Stimulated activated CD4-positive, alpha-beta T cell treated with anti-CD3 and anti-CD28 coated beads, Interleukin-4, amount 100 ng/mL, for 4 hours (primary cell): ENCODE measurements at places on chromosomes 5 and 9.
A peak's percentile ranks its signal among the peaks of the same experiment; 100 is the strongest.

DNA sequence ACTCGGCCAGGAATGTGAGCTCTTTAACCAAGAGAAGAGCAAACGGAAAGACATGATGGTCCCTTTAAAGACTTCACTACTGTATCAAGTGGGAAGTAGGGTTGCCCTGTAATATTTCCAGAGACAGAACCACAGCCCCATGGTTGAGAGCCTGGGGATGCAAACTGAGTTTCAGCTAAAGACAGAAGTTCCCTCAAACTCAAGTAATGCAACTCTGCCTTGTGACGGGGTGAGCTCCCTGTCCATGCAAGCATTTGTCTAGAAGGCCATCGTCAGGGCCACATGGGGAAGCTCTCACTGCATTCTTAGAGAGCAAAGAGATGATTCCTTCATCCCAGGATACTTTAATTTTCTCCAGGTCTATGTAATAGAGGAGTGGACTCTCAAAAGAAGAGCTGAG lies 82.8 kb downstream of the INSYN2B start:
- DNase-seq, result no peak

GRCh38 chr9:96107436-96107835 lies 194.5 kb downstream of the HSD17B3 start:
- DNase-seq, result no peak

GRCh38 chr5:57551251-57551650 lies 68.6 kb upstream of the ACTBL2 start:
- DNase-seq, result no peak

DNA sequence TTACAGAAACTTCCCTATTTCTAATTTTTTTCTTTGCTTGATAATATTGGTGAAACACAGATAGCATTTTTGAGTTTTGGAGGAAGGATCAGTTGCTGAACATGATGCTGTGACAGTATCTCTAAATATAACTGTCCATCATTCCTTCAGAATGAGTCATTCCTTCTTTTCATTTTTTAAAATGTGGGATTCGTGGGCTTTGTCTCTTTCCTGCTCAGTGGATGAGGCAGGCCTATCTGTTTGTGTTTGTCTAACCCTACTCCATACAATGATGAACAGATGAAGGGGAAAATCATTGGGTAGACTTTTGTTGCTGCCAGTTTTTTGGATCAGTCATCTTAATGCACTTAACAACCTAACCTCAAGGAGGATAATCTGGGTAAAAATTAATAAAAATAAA lies 15.7 kb upstream of the OR13C8 start:
- DNase-seq, result no peak

- peak; percentile 72 for DNase-seq
Measured at GRCh38 chr9:127199001-127199791, 65.4 kb upstream of the GARNL3 start.

DNA sequence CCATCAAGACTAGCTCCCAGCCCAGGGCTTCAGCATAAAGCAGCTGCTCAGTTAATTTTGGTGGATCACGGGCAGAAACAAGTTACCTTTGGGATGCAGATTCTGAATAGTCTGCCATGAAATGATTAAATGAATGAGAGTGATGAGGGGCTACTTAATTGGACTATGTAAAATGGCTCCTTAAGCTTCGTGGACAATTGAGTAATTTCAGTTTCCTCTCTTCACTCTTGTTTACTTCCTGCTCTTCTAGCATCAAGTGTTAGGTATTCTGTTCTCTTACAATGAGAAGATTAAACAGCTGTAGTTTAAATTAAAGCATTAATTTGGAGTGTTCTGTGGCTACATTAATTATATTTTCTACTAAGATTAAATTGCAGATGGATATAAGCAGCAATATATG lies 28.1 kb downstream of the PIK3R1 start:
- no peak for DNase-seq

GRCh38 chr9:121567500-121568342 lies 68.1 kb upstream of the GGTA1 start:
- DNase-seq, result no peak

DNA sequence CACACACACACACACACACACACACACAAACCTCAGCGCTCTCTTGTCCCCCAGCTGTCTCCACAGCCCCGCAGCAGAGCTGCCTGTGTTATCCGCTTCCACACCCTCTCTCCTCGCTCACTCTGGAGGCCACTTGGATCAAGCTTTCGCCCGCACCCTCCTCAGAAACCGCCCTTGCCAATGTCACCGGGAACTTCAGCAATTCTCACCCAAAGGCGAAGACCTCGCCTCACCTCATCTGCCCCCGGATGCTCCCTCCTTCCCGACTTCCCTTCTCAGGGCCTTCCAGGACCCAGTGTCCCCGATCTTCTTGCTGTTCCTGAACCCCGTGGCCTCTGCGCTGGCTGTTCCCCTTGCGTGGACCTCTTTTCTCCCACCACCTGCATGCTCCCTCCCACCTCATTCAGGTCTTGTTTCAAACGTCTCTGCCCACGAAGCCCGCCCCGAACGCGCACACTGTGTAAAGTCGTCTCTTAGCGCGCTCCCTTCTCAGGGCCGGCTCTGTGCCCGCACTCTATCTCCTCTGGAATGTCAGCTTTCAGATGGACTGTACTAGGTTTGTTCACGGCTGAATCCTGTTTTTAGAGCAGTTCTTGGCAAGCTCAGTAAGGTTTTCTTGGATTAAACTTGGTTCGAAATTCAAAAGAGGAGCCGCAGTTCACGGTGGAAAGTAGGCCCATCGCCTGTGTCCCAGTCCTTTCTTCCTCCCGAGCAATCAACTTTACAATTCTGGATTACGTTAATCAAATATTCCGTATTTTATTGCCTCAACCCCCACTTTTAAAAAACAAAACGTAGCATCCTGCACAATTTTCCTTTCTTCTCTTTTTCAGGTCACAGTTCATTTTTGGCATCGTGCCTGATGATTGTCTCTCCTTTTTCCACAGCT lies 1.0 kb upstream of the TRIM7 start:
- DNase-seq, result peak; percentile 34

DNA sequence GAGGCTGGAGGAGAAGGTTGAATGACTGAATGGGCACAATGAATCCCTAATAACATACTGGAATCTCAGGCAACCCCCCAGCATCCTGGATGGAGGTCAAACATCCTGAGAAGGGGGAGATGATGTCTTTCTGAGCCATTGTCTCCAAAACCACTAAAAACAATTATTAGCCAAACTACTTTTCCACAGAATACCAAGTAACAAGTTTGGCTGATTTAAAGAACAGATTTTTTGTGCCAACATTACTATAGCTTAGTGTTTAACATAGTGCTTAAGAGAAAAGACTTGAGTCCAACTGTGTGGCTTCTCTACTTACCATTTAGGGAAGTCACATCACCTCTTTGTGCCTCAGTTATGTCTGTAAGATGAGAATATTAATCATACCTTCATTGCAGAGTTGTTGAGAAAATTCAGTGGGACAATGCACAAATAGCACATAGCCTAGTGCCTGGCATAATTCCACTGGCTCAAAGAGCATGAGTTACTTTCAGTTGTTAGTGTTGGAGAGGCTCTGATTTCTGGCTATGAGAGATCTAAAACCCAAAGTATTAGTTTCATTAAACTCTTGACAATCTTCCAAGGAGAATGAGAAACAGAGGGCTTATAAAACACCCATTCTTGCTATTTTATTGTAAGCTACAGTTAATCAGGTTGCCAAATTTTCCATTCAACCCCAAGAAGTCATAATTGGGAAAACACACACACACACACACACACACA lies 111.3 kb upstream of the NR3C1 start:
- no peak for DNase-seq

DNA sequence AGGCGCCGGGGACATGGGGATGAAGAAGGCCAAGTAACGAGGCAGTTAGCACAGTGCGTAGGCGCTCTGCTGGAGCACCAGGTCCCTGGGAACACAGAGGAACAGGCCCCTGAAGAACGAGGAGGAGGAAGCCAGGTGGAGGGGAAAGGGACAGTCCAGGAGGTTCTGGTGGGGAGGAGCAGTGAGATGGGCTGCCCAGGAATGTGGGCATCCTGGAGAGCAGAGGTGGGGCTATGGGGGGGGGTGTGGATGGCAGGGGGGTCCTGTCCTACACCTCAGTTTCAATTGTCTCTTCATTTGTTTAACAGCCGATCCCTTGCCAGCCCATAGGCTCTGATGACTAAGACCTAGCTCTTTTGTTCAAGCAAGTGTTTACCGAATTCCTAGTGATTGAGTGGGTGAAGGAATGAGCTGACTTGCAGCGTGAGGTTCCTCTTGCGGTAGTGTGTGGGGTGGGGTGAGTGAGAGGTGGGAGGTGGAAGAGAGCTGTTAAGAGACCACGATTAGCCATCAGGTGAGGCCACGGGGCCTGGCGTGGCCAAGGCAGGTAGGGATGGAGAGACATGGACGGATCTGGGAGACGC lies 8.4 kb upstream of the PHYHD1 start:
- peak; percentile 47 for DNase-seq

GRCh38 chr5:151950706-151951105 lies 26.1 kb upstream of the GLRA1 start:
- DNase-seq, result no peak

- DNase-seq, result no peak
Measured at GRCh38 chr5:14250084-14250695, 107.0 kb downstream of the TRIO start.

DNA sequence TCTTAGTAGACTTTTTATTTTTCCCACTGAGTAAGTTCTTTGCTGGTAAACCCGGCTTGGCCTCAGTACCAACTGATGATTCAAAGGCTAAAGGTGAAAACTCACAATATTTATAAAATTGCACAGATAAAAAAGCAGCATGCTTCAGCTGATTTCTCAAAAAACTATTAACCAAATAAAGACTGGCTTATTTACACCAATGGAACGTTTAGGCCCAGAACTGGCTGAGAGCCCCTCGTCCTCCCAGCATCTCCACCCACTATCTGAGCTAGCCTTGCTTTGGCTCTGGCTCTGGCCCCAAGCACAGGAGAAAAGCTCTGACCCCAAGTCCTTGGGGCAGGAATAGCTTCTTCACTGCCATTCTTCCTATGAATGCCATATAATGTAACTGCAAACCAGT lies 68.5 kb downstream of the SPTLC1 start:
- no peak for DNase-seq

DNA sequence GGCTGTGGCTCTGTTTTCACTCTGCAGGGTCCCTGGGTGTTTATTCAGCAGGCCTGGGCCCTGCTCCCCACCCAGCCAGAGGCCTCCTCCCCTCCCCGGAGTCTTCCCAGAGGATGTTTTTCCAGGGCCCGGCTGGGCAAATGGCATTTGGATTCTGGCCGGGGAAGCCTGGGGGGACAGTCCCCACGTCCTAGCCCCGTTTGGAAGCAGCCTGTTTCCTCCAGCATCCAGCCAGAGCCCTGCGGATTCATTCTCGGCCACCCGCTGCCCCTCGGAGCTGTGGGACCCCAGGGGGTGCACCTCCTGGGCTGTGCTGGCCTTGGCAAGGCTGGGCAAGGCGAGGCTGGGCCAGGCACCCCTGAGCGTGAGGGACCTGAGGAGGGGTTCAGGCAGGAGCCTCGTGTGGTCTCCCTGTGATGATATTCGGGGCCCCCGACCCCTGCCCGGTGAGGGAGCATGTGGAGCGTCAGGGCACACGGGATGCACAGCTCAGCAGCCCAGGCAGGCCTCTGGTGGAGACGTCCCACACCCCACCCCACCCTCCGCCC lies 48.8 kb upstream of the EGFL7 start:
- no peak for DNase-seq

GRCh38 chr5:159061834-159062474 lies 37.8 kb downstream of the EBF1 start:
- DNase-seq, result no peak

DNA sequence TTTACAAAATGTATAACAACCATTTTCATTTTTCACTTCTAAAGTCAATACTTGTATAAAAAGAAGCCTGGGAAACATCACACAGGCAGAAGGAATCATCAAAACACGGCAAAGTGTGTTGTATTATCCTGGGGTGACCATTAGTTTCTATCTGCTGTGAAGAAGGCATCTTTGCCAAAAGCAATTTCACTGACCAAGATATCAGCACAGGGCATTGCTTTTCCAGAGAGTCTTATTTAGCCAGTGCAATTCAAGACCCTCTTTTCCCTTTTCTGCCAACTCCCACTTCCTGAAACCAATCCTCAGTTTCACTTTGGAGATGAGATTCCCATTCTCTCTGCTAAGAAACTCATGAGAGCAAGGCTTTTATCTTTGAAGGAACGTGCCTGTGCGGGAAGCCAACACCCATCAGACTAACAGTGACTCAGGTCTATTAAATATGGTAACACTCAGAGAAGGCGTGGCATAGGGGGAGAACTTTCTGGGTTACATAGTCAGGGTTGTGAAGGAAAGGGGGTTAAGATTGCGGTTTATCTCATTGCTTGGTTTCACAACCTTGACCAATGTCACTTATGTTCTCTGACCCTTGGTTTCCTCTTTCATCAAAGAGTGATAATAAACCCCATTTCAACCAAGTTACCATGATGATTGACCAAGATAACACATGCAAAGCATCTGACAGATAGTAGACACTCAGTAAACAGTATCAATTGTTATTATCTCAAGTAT lies 666.9 kb upstream of the KLF4 start:
- DNase-seq, result no peak

- no peak for DNase-seq
Measured at GRCh38 chr5:11247224-11247623, 486.2 kb upstream of the DAP start.

DNA sequence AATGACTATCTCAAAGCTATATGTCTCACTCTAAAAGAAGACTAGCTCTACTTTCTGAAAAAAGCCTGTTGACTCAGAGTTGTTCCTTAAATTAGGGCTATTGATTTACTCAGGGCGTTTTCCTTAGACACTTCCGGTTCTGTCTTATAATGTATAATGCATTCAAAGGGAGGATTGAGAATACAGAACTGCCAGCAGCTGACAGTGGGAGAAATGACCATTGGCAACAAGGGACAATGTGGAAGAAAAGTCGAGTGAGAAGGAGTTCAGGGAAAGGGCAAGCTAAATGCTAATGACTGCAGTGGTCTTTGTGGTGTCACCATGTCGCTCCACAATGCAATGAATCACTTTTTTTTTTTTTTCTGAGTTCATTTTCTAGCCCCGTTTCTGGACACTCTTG lies 65.7 kb upstream of the ANKH start:
- no peak for DNase-seq

DNA sequence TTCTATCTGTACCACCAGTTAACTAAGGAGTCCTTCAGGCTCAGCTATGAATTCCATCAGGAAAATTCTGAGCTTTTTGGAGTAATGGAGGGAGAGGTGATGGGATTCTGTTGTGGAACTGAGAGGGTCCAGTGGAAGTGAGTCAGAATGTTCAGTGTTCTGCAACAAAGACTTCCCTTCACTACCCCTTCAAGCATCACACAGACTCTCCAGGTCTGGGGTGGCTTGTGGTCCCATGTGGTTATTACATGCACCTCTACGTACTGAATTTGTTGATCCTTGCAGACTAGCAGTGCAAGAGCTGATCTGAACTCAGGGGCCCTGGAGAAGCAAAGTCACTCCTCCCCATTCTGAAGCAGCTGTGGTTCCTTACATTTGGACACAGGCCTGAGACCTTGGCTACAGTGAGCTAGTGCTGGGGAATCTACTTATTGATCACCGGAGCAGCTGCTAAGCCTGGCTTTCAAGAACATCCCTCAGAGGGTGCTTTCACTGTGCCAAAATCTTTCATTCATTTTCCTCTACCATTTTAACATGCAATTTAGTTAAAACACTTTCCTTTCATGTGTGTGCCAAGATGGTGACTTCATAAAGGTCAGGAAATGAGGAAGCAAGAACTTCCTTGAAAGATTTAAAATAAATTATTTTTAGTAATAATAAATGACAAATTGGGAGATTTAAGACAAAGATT lies 75.0 kb upstream of the TNC start:
- no peak for DNase-seq

GRCh38 chr5:112445626-112446350 lies 26.7 kb upstream of the EPB41L4A start:
- DNase-seq, result no peak

GRCh38 chr5:30605693-30606268 lies 587.7 kb upstream of the CDH6 start:
- no peak for DNase-seq
